Erythroblast (primary cell): ENCODE measurements at places on chromosomes 11 and 22.

DNA sequence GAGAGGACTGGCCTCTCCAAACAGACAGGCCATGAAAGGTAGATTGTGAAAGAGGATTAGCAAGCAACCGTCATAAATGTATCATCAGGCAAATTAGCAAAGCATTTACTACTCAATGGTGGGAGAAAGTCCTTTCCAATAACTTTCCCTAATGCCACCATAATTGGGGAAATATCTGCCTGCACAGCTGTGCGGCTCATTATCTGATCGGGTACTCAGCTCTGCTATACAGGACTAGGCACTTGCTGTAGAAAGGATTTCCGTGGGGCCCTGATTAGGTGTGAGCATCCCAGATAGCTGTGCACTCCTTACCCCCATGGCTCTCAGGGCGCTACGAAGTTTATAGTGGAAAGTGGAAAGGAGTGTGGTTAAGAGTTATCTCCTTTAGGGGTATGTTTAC lies 309.7 kb upstream of the PLET1 start:
- DNase-seq, result no peak

GRCh38 chr11:108939135-108939534 lies 274.3 kb downstream of the DDX10 start:
- no peak for DNase-seq

DNA sequence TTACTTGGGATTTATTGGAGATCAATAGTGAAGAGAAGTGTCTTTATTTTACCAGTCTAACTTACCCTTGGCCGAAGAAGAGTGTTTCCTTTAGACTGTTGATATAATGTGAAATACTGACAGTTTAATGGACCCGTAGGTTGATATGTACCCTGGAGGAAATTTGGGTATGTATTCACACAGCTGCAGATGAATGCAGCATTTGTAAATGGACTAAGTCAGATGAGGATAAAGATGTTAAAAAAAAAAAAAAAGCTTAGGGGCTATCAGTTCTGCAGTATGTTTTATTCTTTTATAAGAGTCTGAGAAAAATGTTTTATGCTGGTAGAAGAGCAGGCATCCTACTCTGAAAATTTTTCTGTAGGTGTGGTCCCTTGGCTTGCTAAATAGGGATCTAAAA lies 2.7 kb downstream of the REXO2 start:
- DNase-seq, result peak; percentile 59

DNA sequence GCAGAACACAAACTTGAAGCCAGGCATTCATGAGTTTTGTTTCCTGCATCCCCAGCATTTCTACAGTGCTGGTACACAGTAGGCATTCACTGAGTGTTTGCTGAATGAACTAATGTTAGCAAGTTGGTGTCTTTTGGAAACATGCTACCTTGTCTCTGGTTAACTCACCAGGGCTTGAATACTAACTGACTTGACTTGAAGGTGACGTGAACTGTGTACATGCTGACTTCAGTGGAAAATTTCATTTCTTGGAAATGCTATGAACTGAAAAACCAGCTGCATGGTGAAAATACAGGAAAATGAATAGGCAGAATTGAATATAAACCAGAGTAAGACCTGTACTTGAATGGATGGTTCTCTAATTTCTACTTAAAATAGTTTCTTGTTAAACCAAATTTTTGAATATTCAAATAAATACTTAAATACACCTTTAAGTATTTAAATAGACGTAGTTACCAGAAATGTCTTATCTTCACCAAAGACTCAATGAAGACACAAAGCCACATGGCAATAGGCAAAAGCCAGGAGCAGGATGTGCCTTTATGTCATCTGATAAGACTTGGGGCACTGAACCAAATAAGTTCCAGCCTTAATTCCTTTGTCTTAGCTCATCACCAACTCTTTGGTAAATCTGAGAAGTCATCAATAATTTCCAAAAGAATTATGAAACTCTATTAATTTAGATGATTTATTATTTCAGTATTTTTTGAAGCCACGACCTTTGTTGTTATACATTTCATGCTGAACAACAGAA lies 39.7 kb upstream of the POU2AF2 start:
- DNase-seq, result no peak

DNA sequence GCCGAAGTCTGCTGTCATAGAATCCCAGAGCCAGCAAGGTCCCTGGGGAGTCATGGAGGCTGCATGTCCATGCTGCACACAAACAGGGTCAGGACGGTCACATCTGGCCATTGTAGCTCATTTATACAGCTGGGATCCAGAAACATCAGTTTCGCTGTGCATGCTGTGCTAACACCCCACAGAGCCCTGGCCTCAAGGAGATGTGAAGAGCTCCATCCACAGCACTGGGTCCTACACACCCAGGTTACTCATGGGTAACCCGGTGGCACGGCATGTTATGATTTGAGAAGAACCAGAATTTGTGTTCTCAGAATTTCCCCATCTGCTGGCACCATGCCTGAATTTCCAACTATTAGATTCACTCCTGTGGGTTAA lies 146.3 kb upstream of the ARHGAP20 start:
- DNase-seq, result no peak

DNA sequence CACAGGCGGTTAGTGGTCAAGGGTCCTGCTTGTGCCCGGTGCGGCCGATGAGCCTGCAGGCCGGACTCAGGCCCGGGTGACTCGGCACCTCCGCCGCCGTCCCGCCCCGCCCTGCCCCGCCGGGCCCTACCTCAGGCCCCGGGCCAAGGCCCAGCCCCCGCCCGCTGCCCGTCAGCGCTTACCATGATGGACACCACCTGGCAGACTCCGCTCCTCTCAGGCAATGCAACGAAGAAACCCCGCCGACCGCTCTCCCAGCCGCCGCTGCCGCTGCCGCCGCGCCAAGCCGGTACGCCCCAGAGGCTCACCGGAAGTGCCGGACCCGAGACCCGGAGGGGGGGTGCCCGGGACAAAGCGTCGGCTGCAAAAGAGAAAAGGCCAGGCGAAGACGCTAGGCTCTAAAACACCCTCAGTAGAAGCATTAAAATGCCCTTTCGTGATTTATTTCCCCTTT lies at the start of gene UFD1:
UFD1 (minus strand) TSS at position 293 of the 454 bp plus-strand sequence; CDS start at position 185, 108 bp downstream.
- peak; percentile 89 for DNase-seq

DNA sequence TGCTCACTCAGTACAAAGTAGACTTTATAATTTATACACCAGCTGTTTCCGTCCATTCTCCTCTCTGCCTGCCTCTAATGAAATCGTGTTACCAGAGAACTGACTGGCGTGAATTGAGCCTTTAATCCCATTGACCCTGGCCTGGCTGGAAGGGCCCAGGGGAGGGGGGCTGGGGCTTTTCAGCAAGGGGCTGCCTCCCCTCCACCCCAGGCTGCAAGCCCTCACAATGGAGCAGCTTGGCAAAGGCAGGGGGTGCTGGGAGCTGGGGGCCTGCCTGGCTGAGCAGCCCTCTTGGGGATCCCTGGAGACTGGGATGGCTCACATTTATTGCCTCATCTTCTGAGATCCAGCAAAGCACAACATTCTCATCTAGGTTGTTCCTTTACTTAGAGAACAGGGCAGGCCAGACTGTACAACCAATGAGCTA lies 25.8 kb upstream of the LMO1 start:
- DNase-seq, result no peak

DNA sequence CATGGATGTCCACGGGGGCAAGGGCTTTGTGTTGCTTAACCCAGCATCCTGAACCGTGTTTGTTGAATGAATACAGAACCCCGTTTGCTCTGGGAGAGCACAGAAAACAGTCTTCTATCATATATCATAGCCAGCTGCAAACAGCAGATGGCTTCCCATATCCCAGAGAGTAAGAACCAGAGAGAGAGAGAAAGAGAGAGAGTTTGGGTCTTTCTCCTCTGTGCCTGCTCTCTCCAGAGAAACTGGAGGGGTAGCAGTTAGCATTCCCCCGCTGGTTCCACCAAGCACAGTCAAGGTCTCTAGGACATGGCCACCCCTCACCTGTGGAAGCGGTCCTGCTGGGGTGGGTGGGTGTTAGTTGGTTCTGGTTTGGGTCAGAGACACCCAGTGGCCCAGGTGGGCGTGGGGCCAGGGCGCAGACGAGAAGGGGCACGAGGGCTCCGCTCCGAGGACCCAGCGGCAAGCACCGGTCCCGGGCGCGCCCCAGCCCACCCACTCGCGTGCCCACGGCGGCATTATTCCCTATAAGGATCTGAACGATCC lies 440 bp upstream of the TIMP3 start:
- no peak for DNase-seq

DNA sequence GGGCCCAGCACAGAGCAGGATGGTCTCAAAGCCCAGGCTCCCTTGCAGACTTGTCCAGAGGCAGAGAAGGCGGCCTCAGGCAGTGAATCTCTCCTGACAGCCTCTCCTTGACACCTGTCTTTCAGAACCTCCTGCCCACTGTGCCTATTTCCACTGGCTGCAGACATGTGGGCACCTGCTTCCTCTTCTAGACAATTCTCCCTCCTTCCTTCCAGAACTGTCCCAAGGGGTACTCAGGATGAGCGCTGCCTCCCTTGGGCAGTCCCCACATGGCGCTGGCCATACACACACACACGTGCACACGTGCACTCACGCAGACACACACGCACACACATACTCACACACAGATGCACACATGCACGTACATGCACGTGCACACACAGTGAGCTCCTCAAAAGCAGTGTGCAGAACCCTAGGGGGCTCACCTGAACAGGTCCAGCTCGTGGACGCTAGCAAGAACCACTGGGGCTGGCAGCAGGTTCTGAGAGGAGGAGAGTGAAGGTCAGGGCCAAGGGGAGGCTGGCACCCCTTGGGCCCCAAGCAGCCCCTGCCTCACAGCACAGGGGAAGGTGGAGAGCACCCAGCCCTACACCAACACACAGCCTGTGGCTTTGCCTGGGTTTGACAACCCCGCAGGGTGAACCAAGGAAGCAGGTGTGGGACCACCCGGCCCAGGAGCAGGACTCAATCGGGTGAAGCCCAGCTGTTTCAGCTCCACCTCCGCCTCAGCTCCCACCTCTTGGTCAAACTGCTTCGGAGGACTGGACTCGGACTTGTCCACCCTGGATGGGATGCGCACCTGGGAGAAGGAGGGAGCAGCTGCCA lies 8.1 kb upstream of the PLXNB2 start:
- DNase-seq, result no peak

GRCh38 chr11:12792018-12792417 lies 117.8 kb downstream of the TEAD1 start:
- peak; percentile 24 for DNase-seq

GRCh38 chr11:11316651-11317230 lies 36.3 kb downstream of the CSNK2A3 start:
- DNase-seq, result no peak

GRCh38 chr11:75308116-75308515 lies 43.3 kb downstream of the ARRB1 start:
- no peak for DNase-seq

DNA sequence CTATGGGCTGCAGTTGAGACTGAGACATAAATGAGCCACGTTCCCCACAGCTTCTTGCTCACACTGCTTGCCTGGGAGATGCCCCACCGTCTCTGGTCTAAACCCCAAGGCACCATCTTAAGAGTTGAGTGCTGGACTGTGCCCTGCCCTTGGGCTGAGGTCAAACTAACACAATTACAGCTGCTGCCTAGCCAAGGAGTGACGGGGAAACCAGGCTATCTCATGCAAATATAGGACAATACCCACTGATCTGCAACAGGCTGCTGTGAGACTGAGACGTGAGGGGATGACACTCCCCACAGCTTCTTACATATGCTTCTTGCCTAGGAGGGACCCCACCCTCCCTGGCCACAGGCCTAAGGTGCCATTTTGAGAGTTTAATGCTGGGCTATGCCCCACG lies 7.8 kb upstream of the MS4A8 start:
- DNase-seq, result no peak

DNA sequence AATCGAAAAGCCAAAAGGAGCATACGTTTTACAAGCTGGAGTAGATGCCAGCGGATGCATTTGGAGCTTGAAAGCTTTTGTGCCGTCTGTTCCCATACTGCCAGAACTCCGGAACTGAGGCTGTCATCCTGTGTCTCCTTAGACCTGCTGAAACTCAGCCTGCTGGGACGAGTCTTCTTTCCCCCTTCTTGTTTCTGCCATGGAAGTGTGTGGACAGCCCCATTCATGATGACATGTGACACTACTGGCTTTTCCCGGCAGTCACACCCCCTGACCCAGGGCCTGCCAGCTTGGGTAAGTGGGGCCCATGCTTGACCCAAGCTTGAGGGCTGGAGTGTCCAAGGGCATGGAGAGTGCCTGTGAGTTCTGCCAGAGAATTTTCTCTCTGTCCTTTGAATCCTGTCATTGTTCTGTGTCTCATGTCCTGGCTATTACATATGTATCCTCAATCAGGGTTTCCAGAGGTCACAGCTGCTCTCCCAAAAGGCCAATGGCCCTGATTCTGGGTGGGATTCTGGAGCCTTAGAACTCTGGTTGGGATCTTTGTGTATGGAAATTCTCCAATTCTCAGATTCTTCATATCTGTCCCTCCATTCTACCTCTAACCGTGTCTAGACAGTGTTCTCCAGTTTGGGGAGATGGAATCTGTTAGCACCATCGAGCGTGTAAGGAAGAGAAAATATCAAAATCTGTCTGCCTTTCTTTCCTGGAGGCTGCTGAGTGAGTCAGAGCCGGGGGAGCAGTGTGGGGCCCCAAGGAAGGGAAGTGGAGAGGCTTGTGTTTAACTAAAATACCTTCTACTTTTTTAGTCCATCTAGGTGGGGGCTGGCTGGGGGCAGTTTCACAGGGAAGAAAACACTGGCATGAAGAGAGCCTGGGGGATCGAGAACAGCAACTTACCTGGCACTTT lies 73.2 kb downstream of the KIAA1671 start:
- DNase-seq, result no peak

- DNase-seq, result no peak
These were observed 12.6 kb downstream of the TCIRG1 start for GRCh38 chr11:68051191-68052136.

DNA sequence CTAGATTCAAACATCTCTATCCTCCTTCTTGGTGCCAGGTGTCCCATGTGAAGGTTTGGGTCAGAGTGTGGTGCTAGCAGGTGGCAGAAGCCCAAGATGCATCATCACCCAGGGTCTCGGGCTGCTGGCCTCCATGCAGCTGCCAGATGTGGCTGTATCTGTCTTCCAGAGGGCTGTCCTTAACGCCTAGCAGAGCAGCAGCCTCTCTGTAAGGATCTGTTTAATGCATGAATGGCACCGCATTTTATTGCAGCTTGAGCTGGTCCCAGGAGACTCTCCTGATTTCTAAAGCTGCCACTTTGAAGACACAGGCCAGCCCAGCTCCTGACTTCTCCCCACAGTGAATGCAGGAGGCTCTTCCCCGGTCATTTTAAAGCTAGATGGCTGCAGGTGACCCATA lies 26.3 kb downstream of the SLC1A2 start:
- DNase-seq, result no peak
